ENCODE measurements at places on chromosomes 4 and X.

DNA sequence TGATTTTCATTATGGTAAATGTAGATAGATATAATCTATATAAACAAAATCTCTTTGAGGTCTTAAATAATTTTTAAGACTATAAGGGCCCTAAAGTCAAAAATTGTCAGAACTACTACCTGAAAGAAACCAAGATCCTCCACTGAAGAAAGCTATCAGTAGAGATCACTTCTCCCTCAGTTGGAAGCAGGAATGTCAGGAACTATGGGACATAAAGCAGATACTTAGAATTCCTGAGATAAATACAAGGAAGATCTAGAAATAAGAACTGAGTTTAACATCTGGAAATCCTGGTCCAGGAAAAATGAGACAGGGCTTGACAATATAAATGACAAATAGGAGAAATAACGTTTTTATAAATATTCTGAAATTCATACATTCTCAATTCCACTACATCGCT lies 97.2 kb downstream of the ADAMTS3 start:
- DNase-seq = no peak

- no peak for DNase-seq
Measured at GRCh38 chr4:184280591-184281071, 63.0 kb upstream of the ENPP6 start.

- no peak for DNase-seq
Measured at GRCh38 chr4:26717332-26717731, 133.4 kb downstream of the TBC1D19 start.

GRCh38 chrX:47143894-47144625 lies 442 bp downstream of the NDUFB11 start:
- DNase-seq = no peak

DNA sequence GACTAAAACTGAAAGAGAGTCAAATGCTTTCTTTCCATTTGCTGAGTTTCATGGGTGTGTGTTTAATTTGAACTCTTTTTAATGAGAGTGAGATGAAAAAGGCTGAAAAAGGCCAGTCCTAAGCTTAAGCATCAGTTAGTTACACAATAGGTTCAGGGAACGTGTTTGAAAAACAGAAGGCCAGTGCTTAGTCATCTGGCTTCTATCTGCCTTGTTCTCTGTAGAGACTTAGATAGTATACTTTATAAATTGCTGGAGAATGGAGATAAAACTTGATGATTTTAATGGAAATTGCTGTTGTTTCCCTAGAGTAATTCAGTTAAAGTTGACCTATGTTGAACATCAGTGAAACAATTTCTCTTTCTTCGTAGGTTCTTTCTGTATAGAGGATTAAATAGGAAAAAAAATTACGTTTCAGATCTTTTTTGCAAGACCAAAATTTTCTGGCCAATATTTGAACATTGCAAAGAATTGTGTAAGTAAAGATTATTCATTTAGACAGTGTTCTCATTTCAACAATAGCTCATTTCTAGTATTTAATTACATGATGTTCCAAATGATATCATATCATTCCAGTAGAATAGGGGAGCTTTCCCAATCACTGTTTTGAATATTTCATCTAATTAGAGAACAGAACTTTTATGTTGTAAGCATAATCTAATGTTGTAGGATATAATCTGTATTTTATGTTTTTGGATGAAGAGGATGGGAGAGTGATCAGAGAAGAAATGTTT lies 1088.8 kb downstream of the ADGRL3 start:
- DNase-seq = no peak

- DNase-seq = no peak
Measured at GRCh38 chrX:79452881-79453280, 85.7 kb upstream of the ITM2A start.

DNA sequence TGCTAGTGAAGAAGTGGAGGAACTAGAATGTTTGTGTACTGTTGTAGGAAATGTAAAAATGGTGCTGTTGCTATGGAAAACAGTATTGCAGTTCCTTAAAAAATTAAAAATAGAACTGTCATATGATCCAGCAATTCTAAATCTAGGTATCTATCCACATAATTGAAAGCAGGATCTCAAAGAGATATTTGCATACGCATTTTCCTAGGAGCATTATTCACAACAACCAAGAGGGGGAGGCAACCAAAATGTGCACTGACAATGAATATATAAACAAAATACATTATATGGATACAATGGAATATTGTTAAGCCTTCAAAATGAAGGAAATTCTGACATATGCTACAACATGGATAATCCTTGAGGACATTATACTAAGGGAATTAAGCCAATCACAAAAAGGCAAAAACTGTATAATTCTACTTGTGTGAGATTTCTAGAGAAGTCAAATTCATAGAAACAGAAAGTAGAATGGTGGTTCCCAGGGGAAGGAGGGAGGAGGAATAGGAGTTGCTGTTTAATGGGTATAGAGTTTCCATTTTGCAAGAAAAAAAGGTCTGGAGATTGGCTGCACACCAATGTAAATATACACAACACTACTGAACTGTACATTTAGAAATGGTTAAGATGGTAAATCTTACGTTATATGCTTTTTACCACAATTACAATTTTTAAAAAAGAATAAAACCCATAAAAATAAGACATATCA lies 35.6 kb upstream of the KCNE5 start:
- no peak for DNase-seq

DNA sequence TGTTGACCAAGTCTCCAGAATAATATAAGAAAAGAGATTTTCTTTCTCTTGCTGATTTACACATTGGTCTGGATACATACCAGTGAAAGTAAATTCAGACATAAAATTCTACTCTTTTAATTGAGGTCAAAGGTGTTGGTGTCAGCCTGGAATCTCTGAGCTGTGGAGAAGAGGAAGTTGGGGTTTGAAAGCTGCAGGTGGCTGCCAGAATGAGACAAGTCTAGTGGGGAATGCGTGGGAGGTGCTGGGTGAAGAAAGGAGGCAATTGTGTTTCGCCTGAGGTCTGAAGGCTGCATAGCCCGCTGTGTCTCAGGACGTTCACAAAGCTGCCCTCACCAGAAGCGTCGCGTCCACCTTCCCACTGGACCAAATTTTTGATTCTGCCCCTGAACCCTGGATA lies 31.2 kb downstream of the PHEX start:
- no peak for DNase-seq

DNA sequence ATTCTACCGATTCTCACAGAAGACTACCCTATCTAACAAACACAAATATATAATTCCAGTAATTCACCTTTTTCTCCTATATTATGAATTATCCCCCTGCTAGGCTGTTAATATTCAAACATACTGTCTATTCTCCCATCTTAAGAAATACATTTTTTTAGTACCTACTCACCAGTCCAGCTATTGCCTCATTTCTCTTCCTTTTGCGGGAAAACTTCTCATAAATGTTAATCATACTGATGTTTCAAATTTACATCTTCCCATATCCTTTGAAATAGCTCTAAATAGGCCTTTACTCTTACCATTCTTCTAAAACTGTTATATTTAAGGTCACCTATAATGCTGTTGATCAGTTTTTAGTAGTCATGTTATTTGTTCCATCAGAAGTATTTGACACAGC lies 759.1 kb upstream of the SLIT2 start:
- no peak for DNase-seq

- DNase-seq = no peak
Measured at GRCh38 chrX:38516196-38516774, 45.1 kb upstream of the TSPAN7 start.

DNA sequence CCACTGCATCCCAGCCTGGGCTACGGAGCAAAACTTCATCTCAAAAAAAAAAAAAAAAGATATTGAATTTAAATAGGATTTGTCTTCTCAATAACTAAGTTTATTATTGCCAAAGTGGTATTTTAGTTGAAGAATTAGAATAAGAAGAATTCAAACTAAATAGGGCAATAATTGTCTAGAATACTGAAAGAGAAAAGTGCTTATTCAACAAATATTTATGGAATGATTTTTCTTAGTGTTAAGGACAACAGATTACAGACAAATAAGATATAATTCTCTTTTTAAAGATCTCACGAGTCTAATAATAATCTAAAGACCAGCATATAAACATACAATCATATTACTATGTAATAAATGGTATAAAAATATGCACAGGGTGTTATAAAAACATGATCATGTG lies 33.6 kb upstream of the ZFP42 start:
- no peak for DNase-seq

GRCh38 chr4:159017323-159018026 lies 85.4 kb upstream of the RAPGEF2 start:
- DNase-seq = no peak

GRCh38 chr4:186400676-186401075 lies 134.7 kb downstream of the F11 start:
- no peak for DNase-seq

GRCh38 chr4:73976716-73977115 lies 5.1 kb downstream of the PF4 start:
- no peak for DNase-seq

GRCh38 chr4:170400361-170400760 lies 310.6 kb upstream of the AADAT start:
- no peak for DNase-seq

GRCh38 chrX:103793545-103793940 lies 16.9 kb downstream of the PLP1 start:
- no peak for DNase-seq

DNA sequence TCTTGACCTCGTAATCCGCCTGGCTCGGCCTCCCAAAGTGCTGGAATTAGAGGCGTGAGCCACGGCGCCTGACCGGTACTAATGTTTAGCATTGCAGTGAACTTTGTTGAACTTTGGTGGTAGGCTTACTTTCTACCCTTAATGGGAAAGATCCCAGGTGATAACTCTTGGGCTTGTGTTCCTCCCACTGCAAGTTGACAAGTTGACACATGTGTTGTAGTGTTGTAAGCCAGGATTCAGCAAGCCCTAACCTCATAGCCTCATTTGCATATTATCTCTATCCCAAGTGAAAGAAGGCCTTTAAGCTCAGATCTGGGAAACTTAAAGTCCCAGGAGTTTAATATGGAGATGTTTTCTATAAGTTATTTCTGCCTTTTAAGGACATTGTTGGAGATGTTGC lies 80.0 kb upstream of the CLCN4 start:
- no peak for DNase-seq

GRCh38 chrX:150935467-150935866 lies 37.0 kb upstream of the CD99L2 start:
- DNase-seq = no peak

- DNase-seq = no peak
Measured at GRCh38 chr4:88054901-88055300, 47.5 kb downstream of the PKD2 start.

DNA sequence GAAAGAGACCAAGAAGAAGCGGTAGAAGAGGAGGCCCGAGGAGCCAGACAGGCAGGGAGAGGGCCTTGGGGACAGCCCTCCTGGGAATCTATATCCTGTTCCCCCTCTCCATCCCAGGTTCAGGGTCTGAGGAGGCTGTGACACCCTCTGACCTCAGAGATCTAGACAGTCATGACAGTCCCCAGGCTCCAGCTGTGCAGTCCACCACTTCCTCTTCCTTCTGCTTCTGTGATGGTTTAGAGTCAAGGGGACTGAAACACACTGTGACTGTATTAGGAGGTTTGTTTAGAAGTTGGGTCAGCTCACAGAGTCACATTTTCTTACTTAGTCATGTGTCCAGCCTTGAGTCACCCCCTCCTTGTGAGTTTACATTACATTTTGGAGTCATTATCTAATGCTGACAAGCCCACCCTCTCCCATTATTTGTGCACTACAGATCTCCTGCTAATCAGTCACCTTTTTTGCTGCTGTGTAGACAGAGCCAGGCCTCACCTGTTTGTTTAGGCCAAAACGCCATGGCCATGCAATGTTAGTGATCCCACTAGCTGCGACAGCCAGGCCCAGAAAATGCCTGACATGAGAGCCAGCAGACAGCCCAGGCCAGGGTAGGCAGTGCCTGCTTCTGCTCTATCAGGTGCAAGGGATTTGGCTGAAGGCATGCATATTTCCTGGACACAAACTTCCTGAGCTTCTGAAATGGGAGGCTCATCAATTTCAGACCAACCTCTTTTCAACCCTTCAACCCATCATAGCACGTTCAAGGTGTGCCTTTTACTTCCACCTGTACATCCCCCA lies 26.0 kb downstream of the MANBA start:
- no peak for DNase-seq

DNA sequence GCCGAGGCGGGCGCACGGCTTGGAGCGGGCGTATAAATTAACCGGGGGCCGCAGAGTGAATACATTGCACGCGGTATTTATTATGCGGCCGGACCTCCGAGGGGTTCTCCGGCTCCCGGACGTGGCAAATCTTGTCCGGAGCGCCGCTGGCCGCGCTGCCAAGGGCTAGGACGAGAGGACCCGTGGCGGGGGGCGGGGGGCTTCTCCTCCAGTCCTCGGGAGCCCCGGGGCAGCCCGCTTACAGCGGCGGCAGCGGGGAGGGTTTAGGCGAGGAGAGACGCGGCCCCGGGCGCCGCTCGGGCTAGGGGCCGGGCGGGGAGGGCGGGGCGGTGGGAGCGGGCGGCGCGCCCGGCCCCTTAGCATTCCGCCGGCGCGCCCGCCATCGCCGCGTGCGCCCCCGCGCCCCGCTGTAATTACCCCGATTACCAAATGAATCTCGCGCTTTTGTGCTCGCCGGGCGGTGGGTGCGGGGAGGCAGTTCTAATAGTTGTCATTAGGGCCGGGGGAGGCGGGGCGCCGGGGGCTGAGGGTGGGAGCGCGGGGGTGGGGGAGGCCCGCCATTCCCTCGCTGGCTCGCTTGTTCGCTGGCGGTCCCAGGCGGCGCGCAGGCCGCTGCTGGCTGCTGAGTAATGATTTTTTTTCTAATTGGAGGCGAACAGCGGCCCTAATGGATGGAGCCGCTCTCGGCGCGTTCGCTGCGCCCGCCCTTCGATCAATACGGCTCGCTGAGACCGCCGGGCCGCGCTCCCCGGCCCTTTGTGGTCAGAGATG lies 276.6 kb downstream of the BCOR start:
- no peak for DNase-seq

DNA sequence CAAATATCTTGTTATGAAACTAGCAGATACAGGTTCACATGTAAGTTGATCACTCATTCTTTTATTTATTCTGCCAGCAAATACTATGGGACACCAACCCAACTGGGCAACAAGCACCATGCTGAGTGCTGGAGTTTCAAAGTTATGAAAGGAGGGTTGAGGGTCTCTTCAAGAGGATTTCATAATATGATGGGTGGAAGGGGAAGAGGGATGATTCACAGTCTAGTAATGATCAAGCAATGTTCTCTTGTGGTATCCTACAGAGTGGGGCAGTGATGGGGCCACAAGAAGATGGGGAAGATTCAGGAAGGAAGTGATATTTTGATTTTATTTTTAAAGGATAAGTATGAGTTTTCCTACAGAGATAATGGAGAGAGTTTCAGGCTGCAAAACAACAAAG lies 46.2 kb upstream of the TXK start:
- DNase-seq = no peak

GRCh38 chrX:24229400-24229879 lies 79.9 kb downstream of the ZFX start:
- no peak for DNase-seq

- no peak for DNase-seq
Measured at GRCh38 chr4:165462009-165462408, 83.2 kb downstream of the CPE start.

- no peak for DNase-seq
Measured at GRCh38 chr4:153448003-153448731, 18.0 kb upstream of the TMEM131L start.

- DNase-seq = no peak
Measured at GRCh38 chr4:112378858-112379257, 81.7 kb downstream of the ALPK1 start.
